ENCODE measurements at places on chromosomes 7 and 10.

DNA sequence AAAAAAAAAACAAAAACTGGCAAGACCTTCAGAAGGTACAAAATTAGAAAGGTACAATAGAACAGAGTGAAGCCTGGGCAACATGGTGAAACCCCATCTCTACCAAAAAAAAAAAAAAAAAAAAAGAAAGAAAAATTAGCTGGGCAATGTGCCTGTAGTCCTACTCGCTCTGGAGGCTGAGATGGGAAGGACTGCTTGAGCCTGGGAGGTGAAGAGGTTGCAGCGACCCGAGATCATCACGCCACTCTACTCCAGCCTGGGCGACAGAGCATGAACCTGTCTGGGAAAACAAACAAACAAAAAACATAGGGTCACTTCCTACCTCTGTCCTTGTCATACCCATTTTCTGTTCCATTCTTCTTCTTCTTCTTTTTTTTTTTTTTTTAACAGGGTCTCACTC, 45.6 kb upstream of the DLG5 start:
- DNase-seq = no peak

- DNase-seq = no peak
These were observed 13.9 kb downstream of the CREB3L2 start for GRCh38 chr7:137987968-137988367.

GRCh38 chr7:70598976-70599375, 533.0 kb upstream of the GALNT17 start:
- no peak for DNase-seq

GRCh38 chr10:68296843-68297663, 34.8 kb upstream of the HNRNPH3 start:
- no peak for DNase-seq

DNA sequence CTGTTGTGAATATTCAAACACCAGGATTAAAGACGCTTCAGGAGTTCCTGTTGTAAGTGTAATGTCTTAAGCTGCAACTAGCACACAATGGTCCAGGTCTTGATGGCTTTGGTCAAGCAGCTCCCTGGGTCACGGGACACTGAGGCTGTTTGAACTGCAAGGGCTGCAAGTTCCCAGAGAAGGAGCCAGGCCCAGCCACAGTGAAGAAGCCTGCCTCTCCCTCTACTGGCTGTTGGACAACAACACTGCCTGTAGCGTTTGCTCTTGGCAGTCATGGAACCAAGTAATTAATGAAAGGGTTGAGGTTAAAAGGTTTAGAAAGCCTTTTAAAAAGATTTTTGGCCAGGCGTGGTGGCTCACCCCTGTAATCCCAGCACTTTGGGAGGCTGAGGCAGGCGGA, 31.9 kb upstream of the GUSB start:
- no peak for DNase-seq

DNA sequence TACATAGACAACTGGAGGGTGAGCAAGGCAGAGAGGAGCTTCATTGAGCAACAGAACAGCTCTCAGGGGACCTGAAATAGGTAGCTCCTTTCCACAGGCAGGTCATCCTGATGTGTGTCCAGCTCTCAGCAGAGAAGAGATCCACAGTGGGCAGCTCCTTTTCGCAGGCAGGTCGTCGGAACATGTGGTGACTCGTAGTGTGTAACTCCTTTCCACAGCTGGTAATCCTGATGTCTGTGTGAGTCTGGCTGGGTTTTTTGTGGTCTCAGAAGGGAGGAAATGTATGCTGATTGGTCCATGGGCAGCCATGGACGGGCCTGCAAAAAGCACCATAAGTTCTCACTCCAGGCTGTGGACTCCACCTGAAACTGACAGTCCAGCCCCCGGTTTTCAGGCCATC, 24.4 kb upstream of the TES start:
- DNase-seq = no peak

All from activated CD4-positive, alpha-beta T cell treated with anti-CD3 and anti-CD28 coated beads, Interleukin-2, amount 50 U/mL, for 4 hours (primary cell).